ENCODE measurements at places on chromosomes 5 and 9. TPM values are rescaled to one million over a fixed set of nuclear protein-coding genes. Genes with fewer than 3 reads are reported as not detected.

DNA sequence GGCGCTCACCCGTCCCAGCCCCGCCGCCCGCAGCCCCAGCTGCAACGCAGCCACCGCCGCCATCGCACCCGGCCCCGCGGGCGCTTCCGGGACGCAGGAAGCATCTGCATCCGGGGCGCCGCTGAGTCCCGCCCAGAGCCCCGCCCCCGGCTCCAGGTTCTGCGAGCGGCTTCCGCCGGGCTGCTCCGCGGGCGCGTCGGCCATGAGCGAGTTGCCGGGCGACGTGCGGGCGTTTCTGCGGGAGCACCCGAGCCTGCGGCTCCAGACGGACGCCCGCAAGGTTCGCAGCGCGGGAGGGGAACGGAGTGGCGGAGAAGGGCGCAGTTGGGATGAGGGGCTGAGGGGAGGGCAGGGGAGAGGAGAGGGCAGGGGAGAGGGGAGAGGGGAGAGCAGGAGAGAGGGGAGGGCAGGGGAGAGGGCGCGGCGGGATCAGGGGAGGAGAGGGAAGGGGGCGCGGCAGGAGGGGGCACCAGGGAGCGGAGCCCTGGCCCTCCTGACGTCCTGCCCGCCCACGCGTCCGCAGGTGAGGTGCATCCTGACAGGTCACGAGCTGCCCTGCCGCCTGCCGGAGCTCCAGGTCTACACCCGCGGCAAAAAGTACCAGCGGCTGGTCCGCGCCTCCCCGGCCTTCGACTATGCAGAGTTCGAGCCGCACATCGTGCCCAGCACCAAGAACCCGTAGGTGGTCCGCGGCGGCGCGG is at the start of the genes SURF1 and SURF2:
Gene SURF1 (minus strand): TSS at position 97 of the 701 bp plus-strand sequence. CDS start 34 bp downstream, at position 63.
Gene SURF2 (plus strand): TSS at position 160 of the 701 bp plus-strand sequence. CDS start 43 bp downstream, at position 203.
- peak; percentile 90 for DNase-seq

DNA sequence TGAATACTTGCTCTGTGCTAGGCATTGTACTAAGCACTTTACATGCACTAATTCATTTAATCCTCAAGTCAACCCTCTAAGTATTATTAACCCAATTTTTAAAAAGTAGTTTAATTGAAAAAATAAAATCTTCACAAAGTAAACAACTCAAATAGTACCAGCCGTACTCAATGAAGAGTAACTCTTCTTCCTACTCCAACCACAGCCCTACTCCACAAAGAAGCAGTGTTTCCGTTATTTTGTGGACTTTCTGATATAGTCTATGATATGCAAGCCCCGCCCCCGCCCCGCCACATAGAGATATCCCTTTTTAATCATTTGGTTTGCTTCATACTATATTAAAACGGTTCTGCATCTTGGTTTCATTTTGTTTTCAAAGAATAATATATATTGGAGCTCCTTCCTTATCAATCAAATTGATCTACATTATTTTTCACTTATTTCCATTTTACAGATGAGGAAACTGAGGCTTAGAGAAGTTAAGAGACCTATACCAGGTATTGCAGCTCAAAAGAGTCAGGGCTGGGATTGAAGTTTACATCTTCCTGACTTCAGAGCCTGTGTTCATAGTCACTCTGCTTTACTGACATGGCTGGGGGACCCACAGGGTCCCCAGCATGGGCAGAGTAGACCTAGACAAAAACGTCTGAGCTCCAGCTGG is 78.6 kb downstream of the PCDH1 start:
- DNase-seq: peak; percentile 16

- no peak for DNase-seq
These were observed 49.4 kb downstream of the TGFBR1 start for GRCh38 chr9:99154356-99154755.

The SLC24A2 gene
- total RNA-seq: not detected

The SLC6A19 gene
- total RNA-seq: not detected

The CACFD1 gene
- 32.7 TPM for total RNA-seq
